ENCODE measurements at places on chromosomes 12 and 14. TPM values are rescaled to one million over a fixed set of nuclear protein-coding genes. Genes with fewer than 3 reads are reported as not detected.
A peak's percentile ranks its signal among the peaks of the same experiment; 100 is the strongest.

CEP170B gene
- total RNA-seq = 9.4 TPM

GRCh38 chr12:48980389-48980952 lies 2.3 kb downstream of the WNT1 start:
- no peak for DNase-seq

DNA sequence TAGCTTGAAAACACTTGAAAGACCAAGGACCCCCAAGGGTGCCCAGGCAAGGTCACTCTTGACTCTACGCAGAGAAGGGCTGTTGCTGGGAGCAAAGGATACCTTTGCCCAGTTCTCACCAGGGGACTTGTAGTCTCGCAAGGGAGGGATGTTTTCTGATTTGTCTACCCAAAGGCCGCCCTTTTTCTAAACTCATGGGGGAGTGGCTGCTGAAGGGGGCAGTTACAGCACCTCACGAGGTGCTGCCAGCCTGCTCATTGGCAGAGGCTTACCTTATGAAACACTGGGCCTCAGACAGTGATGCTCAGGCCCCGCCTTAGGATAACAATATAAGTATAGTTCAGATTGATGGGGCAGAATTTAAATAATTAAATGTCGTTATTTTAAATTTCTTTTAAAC lies 107.0 kb downstream of the ETV6 start:
- DNase-seq = no peak

NDRG2 gene
- 7.8 TPM for total RNA-seq

COA8 gene
- 39.9 TPM for total RNA-seq

DNA sequence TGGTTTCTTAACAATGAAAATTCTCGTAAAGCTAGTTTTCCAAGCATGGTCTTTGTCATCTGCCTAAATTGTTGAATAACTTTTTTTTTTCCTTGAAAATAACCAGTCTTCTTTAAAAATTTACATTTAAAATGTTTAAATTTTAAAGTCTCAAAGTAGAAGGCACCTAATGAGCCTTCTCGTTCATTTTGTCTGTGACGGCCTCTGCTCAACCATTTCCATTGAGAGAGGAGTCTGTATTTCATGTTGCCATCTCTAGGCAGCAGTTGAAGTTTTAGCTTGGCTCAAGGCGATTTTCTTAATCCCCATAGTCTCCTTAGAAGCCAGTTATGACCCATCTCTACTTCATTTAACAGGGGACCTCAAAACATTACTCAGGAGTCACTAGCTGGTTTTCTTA lies 69.1 kb downstream of the PAPOLA start:
- DNase-seq = no peak

GRCh38 chr14:99702115-99702514 lies 18.0 kb downstream of the CYP46A1 start:
- no peak for DNase-seq

- DNase-seq = no peak
Measured at GRCh38 chr14:75595226-75595625, 16.8 kb downstream of the FLVCR2 start.

DNA sequence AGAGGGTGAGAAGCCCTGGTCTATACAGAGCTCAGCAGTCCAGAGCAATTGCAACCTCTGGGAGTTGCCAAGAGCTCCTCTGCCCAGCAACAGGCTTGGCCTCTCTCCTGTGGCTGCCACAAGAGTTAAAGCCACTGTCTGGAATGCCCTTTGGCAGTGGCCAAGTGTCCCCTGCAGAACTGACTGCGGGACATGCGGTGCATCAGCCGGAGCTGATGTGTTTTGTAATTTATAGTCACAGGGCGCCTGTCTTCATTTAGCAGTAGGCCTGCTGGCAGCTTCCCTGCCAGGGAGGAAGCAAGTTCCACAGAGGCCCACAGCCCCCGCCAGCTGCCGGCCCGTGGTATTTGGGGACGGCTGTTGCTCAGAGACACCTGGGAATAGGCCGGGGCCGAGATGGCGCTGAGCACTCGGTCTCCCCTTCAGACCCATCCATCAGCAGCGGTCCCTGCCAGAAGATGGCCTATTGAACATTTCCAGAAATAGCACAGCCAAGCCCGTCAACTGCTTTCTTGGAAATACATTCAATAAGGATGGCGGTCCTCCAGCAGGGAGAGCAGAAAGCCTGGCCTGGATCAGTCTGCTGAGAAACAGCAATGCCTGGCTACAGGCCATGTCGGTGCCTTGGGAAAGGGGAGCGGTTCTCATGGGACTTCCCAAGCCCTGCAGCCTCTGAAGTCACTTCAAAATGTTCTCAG lies 217.4 kb downstream of the CRADD start:
- DNase-seq = no peak

DNA sequence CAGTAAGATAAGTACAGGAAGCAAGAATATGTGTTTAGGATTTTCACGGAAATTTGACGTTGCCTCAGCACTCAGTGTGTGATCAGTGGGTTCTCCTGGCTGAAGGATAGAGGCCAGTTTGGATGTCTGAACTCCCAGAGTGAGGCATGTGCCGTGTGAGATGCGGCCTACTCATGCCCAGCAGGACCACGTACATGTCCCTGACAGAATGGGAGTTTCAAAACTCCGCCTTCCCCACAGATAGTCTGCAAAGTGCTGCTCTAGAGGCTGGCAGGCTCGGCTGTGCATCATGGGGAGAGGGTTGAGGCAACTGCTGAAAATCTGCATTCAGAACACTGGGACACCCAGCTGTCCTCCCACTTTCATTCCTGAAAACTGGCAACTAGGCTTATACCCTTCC lies 58.3 kb downstream of the NINJ2 start:
- DNase-seq = no peak

CLBA1 gene
- total RNA-seq = 0.20 TPM

DNA sequence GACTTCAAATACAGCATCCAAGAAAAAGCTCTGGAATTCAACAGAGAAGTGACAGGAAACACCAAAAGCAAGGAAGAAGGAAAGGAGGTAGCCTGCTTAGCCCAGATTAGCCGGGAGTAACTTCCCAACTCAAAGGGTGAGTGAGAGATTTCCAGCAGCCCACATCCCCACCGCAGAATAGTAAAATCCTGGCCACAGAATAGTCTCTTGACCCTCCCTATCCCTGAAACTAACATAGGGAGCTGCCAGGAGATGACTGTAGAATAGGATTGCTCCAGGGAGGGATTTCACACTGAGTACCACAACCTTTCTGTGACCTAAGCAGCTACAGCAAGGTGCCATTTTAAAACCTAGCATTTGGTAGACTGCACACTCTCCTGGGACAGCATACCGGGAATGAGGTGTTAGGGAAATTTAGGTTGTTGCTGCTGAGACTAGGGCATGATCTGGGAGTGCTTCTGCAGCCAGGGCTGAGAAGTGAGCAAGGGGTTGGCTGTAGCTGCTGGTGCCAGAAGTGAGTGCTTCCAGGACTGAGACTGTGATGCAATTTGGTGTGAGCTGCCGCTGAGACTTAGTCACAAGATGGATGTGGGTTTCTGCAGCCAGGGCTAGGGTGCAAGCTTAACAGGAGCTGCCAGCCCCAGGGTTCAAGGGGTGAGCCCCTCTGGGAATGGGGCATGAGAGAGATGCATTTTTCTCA lies 66.0 kb downstream of the TMTC3 start:
- DNase-seq = no peak

DNA sequence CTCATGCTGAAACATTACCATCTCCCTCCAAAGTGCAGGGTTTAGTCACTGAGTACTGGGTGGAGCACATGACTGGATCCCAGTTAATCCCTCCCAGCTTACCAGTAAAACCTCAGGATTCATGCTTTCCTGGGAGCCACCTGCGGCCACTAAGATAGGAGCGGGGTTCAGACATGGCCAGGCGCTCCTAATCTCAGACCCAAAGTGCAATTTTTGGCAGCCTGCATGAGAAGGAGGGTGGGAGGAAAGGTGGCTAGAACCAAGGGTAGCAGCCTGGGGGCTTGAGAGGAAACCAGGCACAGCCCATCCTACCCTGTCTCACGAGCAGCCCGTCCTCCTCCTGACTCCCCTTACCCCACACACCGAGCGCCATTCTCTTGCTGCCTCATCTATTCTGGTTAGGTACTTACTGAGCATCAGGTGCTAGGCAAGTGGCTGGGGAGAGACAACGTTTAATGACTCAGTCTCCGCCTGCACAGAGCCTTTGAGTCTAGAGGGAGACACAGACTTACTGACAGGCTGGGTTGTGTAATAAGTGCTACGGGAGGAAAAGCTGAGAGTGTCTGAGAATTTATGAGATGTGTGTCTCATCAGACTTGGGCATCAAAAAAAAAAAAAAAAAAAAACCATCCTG lies 9.9 kb downstream of the GPRC5A start:
- DNase-seq = no peak

DNA sequence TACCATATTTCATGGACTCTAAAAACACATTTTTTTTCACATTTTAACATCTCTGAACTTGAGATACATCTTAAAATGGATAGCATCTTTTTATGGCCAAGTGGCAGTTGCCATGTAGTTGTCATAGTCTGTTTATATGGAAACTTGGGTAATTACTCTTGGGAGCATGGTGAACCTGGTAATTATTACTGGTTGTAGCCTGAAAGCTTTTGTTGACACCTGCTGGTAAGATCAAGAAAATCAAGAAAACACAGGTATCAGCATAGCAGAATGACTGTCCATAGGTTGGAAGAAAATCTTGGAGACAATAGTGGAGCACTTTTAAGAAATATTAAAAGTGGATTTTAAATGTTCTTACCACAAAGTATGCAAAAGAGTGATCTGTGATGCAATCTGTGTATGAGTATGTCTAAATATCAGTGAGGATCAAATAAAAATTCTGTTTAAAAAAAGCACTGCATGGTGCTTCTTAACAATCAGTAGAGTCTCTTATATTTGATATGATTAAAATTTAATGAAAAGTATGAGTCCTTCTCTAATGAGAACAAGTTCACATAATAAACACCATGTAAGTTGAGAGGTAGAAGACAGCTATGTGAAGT lies 44.2 kb downstream of the TTC8 start:
- DNase-seq = no peak

KDM2B gene
- total RNA-seq = 28.9 TPM

- DNase-seq = no peak
Measured at GRCh38 chr14:57686304-57686703, 179.6 kb downstream of the SLC35F4 start.

DNA sequence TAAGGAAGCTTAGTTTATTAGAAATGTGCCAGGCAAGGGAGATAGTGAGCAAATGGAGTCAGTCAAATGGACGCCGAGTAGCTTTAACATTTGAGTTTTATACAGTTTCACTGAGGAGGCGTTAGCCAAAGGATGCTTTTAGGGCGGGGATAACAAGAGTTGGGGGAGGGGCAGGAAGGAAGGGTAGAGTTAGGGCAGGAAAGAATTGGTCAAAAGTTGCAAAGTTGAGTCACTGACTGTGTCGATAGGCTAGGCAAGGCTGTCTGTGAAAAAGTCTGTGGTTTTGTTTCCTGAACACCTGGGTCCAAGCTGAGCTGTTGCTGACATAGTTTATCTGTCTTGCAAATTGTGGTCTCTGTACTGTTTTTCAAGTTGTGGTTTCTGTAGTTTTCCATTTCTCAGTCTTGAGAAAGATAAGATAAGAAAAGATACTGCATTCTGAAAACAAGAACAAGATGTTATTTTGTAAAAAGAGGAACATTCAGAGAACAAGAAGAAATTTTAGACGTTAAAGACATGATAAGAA lies 62.6 kb upstream of the RESF1 start:
- DNase-seq = peak; percentile 83

Measured in activated naive CD4-positive, alpha-beta T cell treated with anti-CD3 and anti-CD28 coated beads, Interleukin-2, amount 50 U/mL, for 72 hours (primary cell).